Muscle of back (tissue), 13 donors: ENCODE measurements at places on chromosomes 2 and 18.
A peak's percentile ranks its signal among the peaks of the same experiment; 100 is the strongest.

DNA sequence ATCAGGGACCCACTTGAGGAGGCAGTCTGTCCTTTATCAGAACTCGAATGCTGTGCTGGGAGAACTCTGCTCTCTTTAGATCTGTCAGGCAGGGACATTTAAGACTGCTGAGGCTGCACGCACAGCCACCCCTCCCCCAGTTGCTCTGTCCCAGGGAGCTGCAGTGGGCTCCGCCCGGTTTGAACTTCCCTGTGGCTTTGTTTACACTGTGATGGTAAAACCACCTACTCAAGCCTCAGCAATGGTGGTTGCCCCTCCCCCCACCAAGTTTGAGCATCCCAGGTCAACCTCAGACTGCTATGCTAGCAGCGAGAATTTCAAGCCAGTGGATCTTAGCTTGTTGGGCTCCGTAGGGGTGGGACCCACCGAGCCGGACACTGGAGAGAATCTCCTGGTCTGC lies 11.8 kb upstream of the LHCGR start:
- no peak for DNase-seq

DNA sequence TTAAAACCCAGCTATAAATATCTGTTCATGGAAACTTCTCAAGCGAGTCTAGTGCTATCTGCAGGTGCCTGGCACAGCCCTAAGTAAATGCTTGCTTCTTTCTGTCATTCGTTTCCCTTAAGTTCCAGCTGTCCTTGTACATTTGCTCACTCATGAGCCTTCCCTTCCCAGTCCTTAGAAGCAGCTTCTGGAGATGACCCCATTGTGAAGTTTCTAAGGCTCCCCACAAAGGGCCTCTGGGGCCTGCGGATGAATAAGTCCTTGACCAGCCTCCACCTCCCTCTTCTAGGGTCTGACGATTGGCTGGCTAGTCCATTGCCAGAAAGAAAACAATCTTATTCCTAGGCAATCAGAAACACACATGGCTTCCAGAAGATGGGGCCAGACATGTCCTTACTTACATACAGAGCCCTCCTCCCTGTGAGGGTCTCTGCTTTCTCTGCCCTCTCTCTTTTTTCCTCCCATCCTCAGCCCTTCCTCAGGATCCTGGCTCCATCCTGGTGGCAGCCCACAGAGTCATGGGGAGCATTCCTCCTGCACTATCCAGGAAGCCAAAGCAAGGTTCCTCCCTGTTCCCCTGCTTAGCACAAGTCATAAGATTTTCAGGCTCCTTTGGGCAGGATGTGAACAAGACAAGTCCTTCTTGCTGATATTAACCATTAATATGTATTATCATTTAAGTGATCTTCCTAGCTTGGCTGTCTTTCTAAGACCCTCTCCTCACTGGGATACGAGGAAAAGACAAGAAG lies 87.3 kb downstream of the TNFRSF11A start:
- no peak for DNase-seq

DNA sequence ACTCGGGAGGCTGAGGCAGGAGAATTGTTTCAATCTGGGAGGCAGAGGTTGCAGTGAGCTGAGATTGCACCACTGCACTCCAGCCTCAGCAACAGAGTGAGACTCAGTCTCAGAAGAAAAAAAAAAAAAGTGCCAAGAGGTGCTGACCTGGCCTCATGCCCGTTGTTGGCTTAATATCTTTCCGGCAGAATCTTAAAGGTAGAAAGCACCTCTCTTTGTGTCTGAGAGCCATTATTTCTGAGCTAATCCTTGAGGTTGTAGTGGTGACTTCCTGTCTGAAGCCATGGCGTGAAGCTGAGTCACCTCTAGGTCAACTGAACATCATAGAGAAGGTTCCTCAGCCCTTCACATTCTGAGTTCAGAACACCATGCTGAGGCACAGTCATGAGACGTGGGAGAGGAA lies 60.4 kb downstream of the WDSUB1 start:
- DNase-seq = no peak

DNA sequence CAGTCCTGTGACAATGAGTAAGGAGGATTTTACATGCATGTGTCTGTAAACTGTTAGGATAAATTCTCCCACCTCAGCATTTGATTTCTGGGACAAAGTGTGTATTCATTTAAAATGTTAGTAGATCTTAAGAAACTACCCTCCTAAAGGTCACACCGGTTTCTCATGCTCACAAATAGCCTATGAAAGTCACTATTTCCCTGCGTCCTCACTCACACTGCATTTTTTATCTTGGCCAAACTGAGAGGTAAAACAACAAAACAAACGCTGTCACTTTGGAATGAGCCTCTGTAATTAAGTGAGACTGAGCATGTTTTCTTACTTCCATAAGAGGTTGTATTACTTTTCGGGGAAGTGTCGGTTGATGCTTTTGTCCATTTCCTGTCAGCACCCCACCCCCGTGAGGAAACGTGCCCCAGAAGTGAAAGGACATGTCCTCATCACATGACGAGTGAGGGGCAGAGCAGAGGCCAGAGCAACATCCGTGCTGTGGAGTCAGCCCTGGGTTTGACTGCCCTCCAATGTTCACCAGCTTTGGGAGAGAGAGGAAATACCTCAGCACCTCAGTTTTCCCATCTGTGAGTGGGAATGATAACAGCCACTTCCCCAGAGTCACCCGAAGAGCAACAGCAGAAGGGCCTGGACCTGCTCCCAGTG lies 3.1 kb downstream of the GYPC start:
- DNase-seq = peak; percentile 24

- DNase-seq = no peak
Measured at GRCh38 chr2:22801071-22801470, 583.9 kb upstream of the KLHL29 start.
